ENCODE measurements at places on chromosomes 3 and 15. TPM values are rescaled to one million over a fixed set of nuclear protein-coding genes. Genes with fewer than 3 reads are reported as not detected.

TMF1 gene
- total RNA-seq, result 47.8 TPM

PTH1R gene
- total RNA-seq, result not detected

FBXW12 gene
- total RNA-seq, result not detected

CCR9 gene
- not detected for total RNA-seq

CNTN3 gene
- total RNA-seq, result 0.97 TPM

STAC gene
- 0.88 TPM for total RNA-seq

LYZL4 gene
- total RNA-seq, result not detected

OXTR gene
- 31.7 TPM for total RNA-seq

DNAH1 gene
- 3.0 TPM for total RNA-seq

PLA1A gene
- 0.32 TPM for total RNA-seq

PLS1 gene
- 2.7 TPM for total RNA-seq

NOX5 gene
- 0.30 TPM for total RNA-seq

COLQ gene
- total RNA-seq, result 0.23 TPM

GOLGA6L7 gene
- not detected for total RNA-seq

TMEM89 gene
- not detected for total RNA-seq

SPATA12 gene
- total RNA-seq, result not detected

DHX36 gene
- 62.8 TPM for total RNA-seq

TRPM1 gene
- total RNA-seq, result not detected

MAP6D1 gene
- 2.1 TPM for total RNA-seq

MYZAP gene
- under 0.01 TPM for total RNA-seq

LARP6 gene
- total RNA-seq, result 104 TPM

DNAJA4 gene
- 2.7 TPM for total RNA-seq

RFTN1 gene
- total RNA-seq, result 53.4 TPM

RNU5B-1 gene
- total RNA-seq, result not detected

SLC26A6 gene
- 19.0 TPM for total RNA-seq

PSTPIP1 gene
- not detected for total RNA-seq

SPINK8 gene
- not detected for total RNA-seq

BUB1B gene
- 3.6 TPM for total RNA-seq

RAD51 gene
- total RNA-seq, result 4.8 TPM

GHRL gene
- not detected for total RNA-seq

CD86 gene
- not detected for total RNA-seq

CPNE9 gene
- total RNA-seq, result not detected

RUBCN gene
- total RNA-seq, result 13.4 TPM

CCR1 gene
- not detected for total RNA-seq

CCR8 gene
- not detected for total RNA-seq

ZNF774 gene
- total RNA-seq, result 2.1 TPM

GAP43 gene
- 0.89 TPM for total RNA-seq

MESP2 gene
- 0.30 TPM for total RNA-seq

ARRDC4 gene
- total RNA-seq, result 11.0 TPM

CLSTN2 gene
- 5.9 TPM for total RNA-seq
